Panc1 (cell line): ENCODE measurements at places on chromosomes 5 and 9. TPM values are rescaled to one million over a fixed set of nuclear protein-coding genes. Genes with fewer than 3 reads are reported as not detected.

- H3K27me3 ChIP-seq: no peaks in the 10 kb centered on the region
- no peak overlapping the region for H3K27ac ChIP-seq
- no peak for DNase-seq
- no peaks in the 10 kb centered on the region for H3K4me1 ChIP-seq
Observed at GRCh38 chr9:75869236-75869635, 21.2 kb upstream of the PCSK5 start.

DNA sequence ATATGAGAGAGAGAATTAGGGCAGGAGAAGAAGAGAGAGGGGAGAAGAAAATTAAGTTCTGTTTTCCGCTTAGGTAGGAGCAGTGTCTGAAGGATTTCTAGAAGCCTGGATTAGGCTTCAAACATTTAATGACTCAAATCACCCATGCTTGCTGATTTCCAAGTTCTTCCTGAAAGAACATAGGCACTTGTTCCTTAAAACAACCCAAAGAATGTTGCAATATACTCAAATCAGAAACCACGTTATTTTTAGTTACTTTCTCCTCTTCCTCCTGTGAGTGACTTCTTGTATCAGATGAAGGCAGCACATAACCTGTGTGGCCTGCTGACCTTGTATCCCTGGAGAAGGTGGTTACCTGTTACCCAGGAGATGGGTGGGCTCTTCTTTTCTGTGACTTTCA, 351.5 kb upstream of the KLF4 start:
- no peak overlapping the region for H3K27ac ChIP-seq
- H3K27me3 ChIP-seq: no peaks in the 10 kb centered on the region
- no peak for DNase-seq

DNA sequence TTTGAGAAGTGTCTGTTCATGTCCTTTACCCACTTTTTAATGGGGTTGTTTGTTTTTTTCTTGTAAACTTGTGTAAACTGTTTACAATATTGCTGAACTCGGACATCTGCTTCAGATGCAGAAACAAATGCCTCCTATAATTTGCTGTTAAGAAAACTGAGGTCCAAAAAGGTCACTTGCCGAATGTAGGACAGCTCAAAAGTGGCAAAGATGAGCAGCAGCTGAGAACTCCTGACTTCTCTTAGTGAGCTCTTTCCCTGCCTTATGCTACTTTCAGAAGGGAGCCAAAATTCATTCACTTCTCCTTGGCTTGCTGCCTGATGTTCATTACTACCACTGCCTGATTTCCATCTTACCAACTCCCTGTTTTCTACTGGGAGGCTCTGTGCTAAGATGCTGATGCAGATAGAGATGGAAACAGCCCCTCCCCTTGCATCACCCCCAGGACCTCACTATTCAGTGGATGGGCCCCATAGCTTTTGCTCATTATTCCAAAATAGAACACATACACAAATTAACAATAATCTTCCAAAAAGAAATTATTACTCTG, 60.1 kb downstream of the SEMA6A start:
- no peak overlapping the region for H3K4me3 ChIP-seq
- no peak overlapping the region for H3K27ac ChIP-seq
- H3K27me3 ChIP-seq: no peaks in the 10 kb centered on the region
- no peaks in the 10 kb centered on the region for H3K36me3 ChIP-seq
- DNase-seq: no peak

DNA sequence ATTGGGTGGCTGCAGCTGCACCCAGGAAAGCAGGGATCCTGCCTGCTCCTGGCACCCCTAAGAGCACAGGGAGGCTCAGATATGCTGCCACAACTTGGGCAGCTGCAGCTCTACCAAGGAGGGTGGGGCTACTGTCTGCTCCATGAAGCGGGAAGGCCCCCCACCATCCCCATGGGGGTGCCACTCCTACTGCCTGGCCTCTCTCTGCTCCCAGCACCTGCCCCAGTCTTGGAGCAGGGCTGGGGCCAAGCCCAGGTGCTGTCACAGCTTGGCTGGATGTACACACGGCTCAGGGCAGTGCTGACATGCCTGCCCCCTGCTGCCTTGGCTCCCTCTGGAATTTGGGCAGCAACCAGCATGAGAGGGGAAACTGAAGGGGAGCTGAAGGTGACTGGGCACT, 214.7 kb upstream of the PLPPR1 start:
- no peak for DNase-seq
- no peaks in the 10 kb centered on the region for H3K36me3 ChIP-seq
- H3K4me3 ChIP-seq: no peak overlapping the region
- H3K27me3 ChIP-seq: no peaks in the 10 kb centered on the region

DNA sequence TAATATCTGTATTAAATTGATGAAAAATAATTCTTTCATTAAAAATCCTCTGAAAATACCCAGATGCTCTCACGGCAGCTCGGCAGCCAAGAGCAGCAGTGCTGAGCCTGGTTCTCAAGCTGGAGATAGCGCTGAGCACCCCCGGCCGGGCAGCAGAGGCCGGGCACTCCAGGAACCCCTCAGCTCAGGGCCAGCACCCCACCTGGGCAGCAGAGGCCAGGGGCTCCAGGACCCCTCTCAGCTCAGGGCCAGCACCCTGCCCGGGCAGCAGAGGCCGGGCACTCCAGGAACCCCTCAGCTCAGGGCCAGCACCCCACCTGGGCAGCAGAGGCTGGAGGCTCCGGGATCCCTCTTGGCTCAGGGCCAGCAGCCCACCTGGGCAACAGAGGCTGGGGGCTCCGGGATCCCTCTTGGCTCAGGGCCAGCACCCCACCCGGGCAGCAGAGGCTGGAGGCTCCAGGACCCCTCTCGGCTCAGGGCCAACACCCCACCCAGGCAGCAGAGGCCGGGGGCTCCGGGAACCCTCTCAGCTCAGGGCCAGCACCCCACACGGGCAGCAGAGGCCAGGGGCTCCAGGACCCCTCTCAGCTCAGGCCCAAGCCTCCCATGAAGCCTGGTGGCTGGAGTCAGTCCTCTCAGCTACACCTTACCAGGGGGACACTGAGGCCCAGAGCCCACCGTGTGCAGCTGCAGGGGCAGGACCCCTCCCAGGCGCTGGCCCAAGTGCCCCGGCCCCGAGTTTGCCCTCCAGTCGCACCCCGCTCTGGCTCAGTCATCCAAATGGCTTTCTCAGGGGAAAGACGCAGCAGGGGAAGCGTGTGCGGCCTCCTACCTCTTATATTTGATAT, 21.7 kb downstream of the CLPTM1L start:
- no peak overlapping the region for H3K27ac ChIP-seq
- H3K4me1 ChIP-seq: peaks cover 5% of the 10 kb centered on the region
- no peak for DNase-seq
- H3K27me3 ChIP-seq: no peaks in the 10 kb centered on the region
- H3K4me3 ChIP-seq: no peak overlapping the region
- H3K36me3 ChIP-seq: peaks cover 5% of the 10 kb centered on the region; the same call in 1 of the 2 replicates

GRCh38 chr5:15074651-15075050, 203.1 kb upstream of the ANKH start:
- DNase-seq: no peak
- no peaks in the 10 kb centered on the region for H3K4me1 ChIP-seq
- H3K36me3 ChIP-seq: no peaks in the 10 kb centered on the region
- no peaks in the 10 kb centered on the region for H3K27me3 ChIP-seq

DNA sequence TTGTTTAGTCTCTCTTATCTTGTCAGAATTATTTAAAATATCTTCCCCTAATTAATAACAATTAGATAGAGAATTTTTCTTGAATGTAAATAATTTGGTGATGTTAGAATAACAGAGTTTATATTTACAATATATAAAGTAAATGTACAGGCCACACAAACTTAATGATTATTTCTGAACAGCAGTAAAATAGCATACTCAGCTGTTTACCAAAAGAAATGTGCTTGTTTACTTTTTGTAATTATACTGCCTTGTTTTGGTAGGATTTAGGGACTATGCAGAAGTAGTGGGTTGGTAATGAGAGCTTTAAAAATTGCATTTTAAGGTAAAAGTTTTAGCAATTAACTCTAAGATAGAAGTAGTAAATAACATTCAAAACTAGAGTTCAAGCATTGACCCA, 17.4 kb downstream of the NDFIP1 start:
- H3K27me3 ChIP-seq: no peaks in the 10 kb centered on the region
- no peak overlapping the region for H3K27ac ChIP-seq
- H3K36me3 ChIP-seq: no peaks in the 10 kb centered on the region
- H3K4me3 ChIP-seq: no peak overlapping the region
- DNase-seq: no peak
- no peaks in the 10 kb centered on the region for H3K4me1 ChIP-seq

ZNF879 gene
- 5.9 TPM for total RNA-seq

LHX3 gene
- total RNA-seq: 0.13 TPM

PDE6A gene
- total RNA-seq: 0.33 TPM

PTPRD gene
- not detected for total RNA-seq
